ENCODE measurements at places on chromosomes 1 and 21.
A peak's percentile ranks its signal among the peaks of the same experiment; 100 is the strongest.

GRCh38 chr1:221510793-221511503 is 230.9 kb downstream of the DUSP10 start:
- no peak for DNase-seq

- DNase-seq, result no peak
Measured at GRCh38 chr1:8022395-8023286, 3.5 kb downstream of the ERRFI1 start.

- no peak for DNase-seq
Measured at GRCh38 chr1:183237046-183237445, 51.0 kb downstream of the LAMC2 start.

GRCh38 chr1:41359211-41360073 is 1.8 kb upstream of the FOXO6 start:
- DNase-seq, result peak; percentile 35

GRCh38 chr1:186761358-186761757 is 67.4 kb upstream of the PLA2G4A start:
- no peak for DNase-seq

- DNase-seq, result no peak
Measured at GRCh38 chr1:108829498-108829916, 27.4 kb downstream of the AKNAD1 start.

DNA sequence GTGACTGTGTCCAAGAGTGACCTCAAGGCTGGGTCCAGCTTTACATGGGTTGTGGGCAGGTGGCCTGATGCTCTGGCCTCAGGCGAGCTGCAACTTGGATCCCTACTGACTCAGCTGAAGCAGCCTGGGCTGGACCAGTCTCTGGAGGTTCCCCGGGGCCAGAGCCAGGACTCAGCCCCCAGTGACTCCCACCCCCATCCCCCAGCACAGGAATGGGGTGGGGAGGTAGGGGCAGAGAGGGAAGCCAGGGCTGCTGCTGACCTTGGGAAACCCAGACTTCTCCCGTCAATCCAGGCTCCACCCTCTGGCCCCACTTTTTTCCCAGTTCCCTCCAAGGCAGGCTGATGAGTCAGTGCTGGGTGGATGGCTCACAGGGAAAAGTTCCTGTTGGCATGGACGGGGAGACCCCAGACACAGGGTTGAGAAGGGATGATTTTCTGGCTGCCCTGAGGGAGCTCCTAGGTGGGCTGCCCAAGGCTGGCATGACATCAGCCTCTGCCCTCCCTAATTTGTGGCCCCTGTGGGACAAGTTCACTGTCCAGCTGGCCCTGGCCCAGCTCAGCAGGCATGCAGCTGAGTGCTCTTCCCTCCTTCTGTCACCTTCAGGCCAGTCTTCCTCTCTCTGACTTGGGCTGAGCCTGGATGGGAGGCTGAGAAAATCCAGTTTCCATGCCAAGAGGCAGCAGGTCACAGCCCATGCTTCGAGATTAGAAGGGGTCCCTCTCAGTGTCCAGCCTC is 2.2 kb downstream of the ZC3H12A start:
- peak; percentile 88 for DNase-seq

GRCh38 chr21:46025113-46025770 is 43.7 kb downstream of the COL6A1 start:
- DNase-seq, result peak; percentile 73

DNA sequence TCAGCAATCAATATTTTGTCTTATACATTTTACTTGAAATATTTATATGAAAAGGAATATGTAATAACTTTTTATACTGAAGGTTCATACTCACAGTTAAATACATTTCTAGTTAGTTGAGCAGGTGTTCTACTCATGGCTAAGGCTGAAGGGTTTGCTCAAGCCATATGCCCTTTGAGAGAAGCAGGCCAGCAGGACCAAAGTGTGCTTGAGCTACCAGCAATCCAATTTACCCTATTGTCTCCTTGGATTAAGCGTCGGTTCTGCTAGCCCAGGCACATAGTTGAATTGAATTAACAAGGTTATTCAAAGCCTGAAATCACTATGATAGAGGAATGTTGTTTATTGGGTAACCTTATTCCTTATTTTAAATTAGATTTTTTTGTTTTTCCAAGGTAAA is 151.5 kb upstream of the BACE2 start:
- DNase-seq, result no peak

GRCh38 chr1:94120570-94120901 is 412 bp downstream of the ABCA4 start:
- DNase-seq, result no peak

- DNase-seq, result peak; percentile 75
Measured at GRCh38 chr21:45478115-45478801, 64.0 kb downstream of the SLC19A1 start.

DNA sequence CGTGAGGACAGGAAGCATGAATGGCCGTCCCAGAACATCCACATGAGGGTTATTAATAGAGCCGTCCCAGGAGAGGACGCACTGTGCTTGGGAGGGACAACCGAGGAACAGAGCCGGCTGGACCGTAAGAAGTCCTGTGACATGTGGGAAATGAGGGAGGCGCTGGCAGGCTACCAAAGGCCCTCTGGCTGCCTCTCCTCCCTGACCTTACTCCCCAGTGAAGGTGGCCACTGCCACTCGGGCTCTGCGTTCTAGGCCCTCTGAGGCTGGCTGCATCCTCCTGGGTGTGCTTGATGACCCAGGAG is 15.5 kb upstream of the NPPB start:
- no peak for DNase-seq

- no peak for DNase-seq
Measured at GRCh38 chr1:22754824-22755223, 44.2 kb downstream of the EPHB2 start.

GRCh38 chr1:19317126-19317910 is 5.2 kb downstream of the SLC66A1 start:
- no peak for DNase-seq

DNA sequence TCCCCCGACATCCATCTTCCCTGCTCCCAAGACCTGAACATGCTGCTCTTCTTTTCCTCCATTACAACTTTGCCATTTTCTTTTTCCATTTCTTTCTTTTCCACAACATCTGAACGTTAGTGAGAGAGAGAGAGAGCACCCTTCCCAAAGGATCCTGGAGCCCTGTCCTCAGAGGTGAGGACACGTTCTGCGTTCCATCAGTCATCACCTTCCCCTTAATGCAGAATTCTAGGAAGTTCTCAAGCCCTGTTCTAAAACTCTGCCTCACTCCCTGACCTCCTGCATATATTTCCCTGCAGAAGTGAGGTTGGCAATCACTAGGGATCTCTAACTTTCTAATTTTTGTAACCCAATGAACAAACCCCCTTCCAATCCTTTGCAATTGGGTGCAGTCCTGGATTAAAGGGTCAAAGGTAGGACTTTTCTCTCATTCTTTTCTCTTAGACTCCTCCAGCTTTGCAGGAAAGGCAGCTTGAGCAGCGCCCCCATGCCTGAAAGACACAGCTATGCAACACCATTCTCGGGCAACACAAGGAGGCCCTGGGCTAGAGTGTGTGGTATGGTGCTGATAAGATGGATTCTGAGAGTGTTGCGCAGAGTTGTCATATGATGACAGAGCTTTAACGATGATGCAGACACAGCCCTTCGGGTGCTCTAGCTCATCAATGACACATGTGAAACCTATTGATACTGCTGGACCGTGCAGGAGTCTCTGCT is 59.2 kb upstream of the TNR start:
- DNase-seq, result no peak

GRCh38 chr1:199102239-199102638 is 463.4 kb downstream of the PTPRC start:
- no peak for DNase-seq

GRCh38 chr1:175294179-175294756 is 101.7 kb upstream of the KIAA0040 start:
- no peak for DNase-seq

- peak; percentile 45 for DNase-seq
Measured at GRCh38 chr1:6811583-6811982, 26.3 kb downstream of the CAMTA1 start.

GRCh38 chr1:107273515-107273914 is 132.7 kb downstream of the NTNG1 start:
- DNase-seq, result no peak

- DNase-seq, result no peak
Measured at GRCh38 chr1:201740670-201741111, 88.3 kb upstream of the IPO9 start.

GRCh38 chr1:202023001-202023433 is 12.6 kb downstream of the ELF3 start:
- DNase-seq, result no peak

GRCh38 chr1:5256793-5257192 is 602.4 kb downstream of the AJAP1 start:
- DNase-seq, result no peak

- no peak for DNase-seq
Measured at GRCh38 chr1:119483441-119484200, 23.4 kb upstream of the HSD3B1 start.

GRCh38 chr1:186271032-186271431 is 104.0 kb downstream of the TPR start:
- no peak for DNase-seq

DNA sequence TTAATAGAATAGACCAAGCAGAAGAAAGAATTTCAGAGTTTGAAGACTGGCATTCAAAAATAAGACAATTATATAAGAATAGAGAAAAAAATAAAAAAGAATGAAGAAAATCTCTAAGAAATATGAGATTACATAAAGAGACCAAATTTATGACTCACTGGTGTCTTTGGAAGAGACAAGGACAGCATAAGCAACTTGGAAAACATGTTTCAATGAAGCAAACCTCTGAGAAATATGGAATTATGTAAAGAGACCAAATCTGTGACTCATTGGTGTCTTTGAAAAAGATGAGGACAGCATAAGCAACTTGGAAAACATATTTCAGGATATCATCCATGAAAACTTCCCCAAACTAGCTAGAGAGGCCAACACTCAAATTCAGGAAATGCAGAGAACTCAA is 60.4 kb upstream of the LYPLAL1 start:
- peak; percentile 25 for DNase-seq

DNA sequence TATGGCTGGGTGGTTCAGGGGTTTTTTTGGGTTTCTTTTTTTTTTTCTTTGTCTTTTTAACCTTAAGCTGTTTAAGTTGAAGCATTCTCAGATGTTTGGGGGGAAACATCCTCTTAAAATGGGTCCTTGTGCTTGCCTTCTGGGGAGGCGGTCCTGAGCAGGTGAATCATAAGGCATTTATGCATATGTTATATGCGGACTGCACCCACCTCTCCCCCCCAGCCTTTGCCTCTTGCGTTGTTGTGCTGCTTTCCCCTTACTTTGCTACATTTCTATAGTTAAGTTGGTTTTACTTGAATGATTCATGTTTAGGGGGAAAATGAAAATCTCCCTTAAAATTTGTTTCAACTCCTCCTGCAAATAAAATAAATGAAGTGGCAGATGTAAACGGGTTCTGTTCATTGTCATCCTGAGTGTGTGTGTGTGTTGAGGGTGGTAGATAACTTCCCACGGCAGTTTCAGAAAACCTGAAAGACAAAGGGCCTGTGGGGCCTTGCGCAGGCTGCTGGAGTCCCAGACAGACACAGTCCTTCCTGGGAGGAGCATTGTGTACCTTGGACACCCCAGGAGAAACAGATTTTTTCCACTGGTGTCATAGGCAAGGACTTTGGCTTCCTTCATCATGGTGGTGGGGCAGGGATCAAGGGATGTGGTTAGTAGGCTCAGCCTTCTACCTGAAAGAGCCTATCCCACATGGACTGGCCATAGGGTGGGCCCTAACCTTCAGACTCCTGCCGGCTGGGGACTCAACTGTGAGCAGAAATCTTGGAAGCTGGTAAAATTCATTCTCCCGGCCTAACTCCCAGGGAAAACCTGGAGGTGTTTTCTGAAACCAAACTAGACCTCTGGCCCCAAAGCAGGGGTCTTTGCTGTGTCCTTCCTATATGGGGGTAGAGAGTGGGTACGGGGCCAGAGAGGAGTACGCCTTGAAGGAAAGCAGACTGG is 926 bp upstream of the SH3D21 start:
- no peak for DNase-seq

DNA sequence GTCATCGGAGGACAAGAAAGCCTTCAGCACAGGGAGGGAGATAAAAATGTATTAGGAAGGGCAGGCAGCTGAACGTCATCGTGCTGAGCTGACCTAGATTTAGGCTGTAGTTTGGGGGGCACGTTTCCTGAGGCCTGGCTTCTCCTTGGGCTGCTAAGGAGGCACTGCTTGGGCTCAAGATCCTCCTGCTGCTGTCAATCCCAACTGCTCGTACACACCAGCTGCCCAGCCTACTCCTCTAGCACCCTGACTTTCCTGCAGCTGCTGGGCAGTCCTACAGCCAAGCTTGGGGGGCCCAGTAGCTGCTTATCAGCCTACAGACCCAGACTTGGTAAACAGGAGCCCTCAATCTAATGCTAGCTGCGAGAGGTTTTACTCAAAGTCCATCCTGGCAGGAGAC is 6.2 kb downstream of the TMEM35B start:
- no peak for DNase-seq

- no peak for DNase-seq
Measured at GRCh38 chr21:44271558-44272283, 10.0 kb upstream of the DNMT3L start.

DNA sequence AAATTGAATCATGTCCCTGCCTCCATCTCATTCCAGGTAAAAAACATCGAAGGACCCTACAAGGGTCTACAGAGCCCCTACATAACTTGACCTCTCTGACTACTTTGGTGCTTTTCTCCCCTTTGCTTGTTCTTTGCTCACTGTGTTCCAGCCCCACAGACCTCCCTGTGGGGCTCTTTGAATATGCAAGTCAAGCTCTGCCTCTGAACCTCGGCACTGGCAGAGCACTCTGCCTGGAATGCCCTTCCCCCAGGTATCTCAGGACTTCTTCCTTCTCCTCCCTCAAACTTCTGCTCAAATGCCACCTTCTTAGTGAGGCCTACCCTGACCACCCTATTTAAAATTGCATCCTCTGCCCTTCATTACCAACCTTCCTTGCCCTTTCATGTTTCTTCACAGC is 87.8 kb upstream of the CD34 start:
- no peak for DNase-seq

DNA sequence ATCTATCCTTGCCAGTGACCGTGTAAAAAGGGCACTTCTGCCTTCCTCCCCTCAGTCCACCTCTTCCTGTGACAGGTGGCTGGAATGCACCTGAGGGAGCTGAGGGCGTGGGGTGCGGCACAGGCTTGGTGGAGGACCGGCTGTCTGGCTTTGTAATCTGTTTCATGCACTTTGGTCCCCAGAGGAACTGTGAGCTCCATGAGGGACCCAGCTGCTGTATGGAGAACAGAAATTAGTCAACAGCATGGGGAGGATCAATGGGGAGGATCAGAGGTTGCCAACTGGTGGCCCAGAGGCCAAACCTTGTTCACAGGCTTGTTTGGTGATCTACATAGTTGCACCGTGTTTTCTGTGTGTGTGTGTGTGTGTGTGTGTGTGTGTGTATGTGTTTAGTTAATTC is 19.0 kb upstream of the LUZP1 start:
- DNase-seq, result no peak

DNA sequence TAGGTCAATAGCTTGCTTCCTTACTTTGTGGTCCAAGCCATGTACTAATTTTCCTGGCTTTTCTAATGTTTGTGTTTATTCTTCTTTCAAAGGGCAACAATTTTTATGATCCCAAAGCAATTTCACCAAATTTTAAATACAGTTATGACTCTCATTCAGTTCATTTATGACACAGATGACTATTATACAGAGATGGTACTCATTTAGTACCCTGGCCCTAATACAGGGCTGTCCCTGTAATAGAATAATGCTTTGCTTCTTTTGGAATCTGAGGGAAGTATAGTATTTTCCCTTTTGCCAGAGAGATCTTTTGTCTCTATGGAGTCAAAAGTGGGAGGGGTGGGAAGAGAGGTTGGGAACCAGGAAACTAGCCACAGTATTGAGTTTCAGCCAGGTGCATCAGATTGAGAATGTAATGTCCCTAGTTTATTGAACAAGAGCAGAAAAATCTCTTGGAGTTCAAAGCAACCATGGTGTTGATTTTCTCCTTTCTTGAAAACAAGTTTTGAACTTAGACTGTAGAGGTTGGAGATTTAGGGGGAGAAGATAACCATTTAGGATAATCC is 20.4 kb downstream of the DENND2D start:
- DNase-seq, result no peak

GRCh38 chr1:39965044-39965443 is 10.1 kb downstream of the MFSD2A start:
- no peak for DNase-seq
